ENCODE measurements at places on chromosomes 12 and 14. TPM values are rescaled to one million over a fixed set of nuclear protein-coding genes. Genes with fewer than 3 reads are reported as not detected.
A peak's percentile ranks its signal among the peaks of the same experiment; 100 is the strongest.

Gene OR4E2
- total RNA-seq: not detected

Gene POLR3B
- 11.9 TPM for total RNA-seq

Gene THAP2
- 3.3 TPM for total RNA-seq

Gene FAM186B
- total RNA-seq: 0.72 TPM

Gene TSHR
- total RNA-seq: not detected

GRCh38 chr14:100261621-100262020 is 22.7 kb downstream of the YY1 start:
- no peak for DNase-seq
- no peak overlapping the region for H3K27ac ChIP-seq
- H3K27me3 ChIP-seq: no peaks in the 10 kb centered on the region
- H3K4me1 ChIP-seq: peaks cover 14% of the 10 kb centered on the region
- no peak overlapping the region for H3K4me3 ChIP-seq

- no peaks in the 10 kb centered on the region for H3K4me1 ChIP-seq
- H3K27me3 ChIP-seq: no peaks in the 10 kb centered on the region
- H3K36me3 ChIP-seq: no peaks in the 10 kb centered on the region
- DNase-seq: peak; percentile 56
- H3K27ac ChIP-seq: no peak overlapping the region
- H3K4me3 ChIP-seq: no peak overlapping the region
Measured at GRCh38 chr14:93720981-93721483, 67.3 kb downstream of the PRIMA1 start.

DNA sequence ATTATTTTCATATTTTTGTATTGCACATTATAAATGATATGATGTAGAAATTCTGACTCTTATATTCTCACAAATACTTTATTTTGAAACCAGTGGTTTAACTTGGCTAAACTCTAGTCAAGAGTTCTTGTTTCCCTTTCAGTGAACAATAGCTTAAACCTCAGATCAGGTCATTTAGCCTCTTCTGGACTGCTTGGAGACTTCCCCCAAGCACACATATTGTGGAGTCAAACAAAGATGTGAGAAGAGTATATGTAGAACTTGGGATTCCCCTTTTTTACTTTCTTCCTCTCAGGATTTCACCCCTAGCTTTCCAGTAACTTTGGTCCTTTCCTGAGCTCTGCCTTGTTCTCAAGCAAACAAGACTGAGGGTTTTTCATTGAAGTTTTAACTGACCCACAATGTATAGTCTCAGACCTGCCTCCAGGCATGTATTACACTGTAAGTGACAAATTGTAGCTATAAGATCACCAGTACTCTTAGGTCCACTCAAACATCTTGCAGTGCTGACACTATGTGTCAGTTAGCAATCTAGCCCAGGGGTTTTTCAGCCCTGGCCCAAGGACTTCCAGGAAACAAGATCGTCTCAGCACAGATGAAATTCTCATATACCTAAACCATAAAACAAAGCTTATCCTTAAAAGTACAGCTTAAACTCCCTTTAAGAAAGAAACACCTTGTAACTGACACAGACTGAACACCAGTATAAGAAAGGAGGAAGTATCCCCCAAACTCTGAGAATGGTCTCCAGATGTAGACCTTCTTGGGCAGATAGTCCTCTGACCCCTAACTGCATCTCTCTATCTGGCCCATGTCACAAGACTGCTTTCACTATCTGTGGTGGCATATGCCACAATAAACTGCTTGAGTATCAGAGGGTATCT is 98.6 kb downstream of the SLC6A15 start:
- H3K36me3 ChIP-seq: no peaks in the 10 kb centered on the region
- DNase-seq: no peak
- no peak overlapping the region for H3K27ac ChIP-seq
- no peak overlapping the region for H3K4me3 ChIP-seq
- H3K27me3 ChIP-seq: no peaks in the 10 kb centered on the region
- H3K4me1 ChIP-seq: no peaks in the 10 kb centered on the region

DNA sequence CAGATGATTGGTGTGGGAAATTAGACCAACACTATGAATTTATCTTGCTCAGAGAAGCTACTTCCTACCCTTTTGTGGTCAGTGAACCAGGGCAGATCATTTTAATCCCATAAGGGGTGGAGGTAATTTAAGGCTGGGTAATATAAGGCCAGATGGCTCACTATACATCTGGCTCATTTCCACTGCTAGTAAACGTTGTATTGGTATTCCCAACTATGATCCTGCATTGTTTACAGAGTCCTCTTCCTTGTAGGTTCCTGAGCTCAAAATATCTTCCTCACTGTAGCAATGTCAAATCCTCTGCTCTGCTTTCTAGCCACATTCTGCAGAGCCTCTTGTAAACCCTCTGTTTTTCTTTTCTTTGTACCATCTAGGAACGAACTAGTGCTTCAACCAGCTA is 93.0 kb upstream of the MGAT4C start:
- H3K27ac ChIP-seq: no peak overlapping the region
- H3K36me3 ChIP-seq: no peaks in the 10 kb centered on the region
- no peaks in the 10 kb centered on the region for H3K4me1 ChIP-seq
- no peak overlapping the region for H3K4me3 ChIP-seq

DNA sequence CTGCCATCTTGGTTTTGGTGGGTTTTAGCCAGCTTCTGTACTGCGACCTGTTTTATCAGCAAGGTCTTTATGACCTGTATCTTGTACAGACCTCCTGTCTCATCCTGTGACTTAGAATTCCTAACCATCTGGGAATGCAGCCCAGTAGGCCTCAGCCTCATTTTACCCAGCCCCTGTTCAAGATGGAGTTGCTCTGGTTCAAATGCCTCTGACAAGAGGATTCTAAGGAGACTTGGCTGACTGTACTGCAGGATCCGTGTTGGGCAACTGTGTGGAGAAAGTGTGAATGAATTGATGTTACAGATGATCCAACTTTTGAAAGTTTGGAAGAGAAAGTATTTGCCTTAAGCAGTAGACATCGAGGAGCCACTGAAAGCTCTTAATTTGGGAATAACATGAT is 91.0 kb downstream of the TTLL5 start:
- no peak for DNase-seq
- no peak overlapping the region for H3K4me3 ChIP-seq
- H3K4me1 ChIP-seq: peaks cover 28% of the 10 kb centered on the region

- DNase-seq: no peak
- peak overlapping the region; percentile 45 for H3K27ac ChIP-seq
- H3K4me3 ChIP-seq: no peak overlapping the region
Measured at GRCh38 chr12:10540776-10541205, 35.1 kb downstream of the EIF2S3B start.

- no peaks in the 10 kb centered on the region for H3K36me3 ChIP-seq
- H3K4me1 ChIP-seq: no peaks in the 10 kb centered on the region
- no peak overlapping the region for H3K4me3 ChIP-seq
- DNase-seq: no peak
- no peaks in the 10 kb centered on the region for H3K27me3 ChIP-seq
Measured at GRCh38 chr14:103949131-103949790, 6.9 kb upstream of the RD3L start.

DNA sequence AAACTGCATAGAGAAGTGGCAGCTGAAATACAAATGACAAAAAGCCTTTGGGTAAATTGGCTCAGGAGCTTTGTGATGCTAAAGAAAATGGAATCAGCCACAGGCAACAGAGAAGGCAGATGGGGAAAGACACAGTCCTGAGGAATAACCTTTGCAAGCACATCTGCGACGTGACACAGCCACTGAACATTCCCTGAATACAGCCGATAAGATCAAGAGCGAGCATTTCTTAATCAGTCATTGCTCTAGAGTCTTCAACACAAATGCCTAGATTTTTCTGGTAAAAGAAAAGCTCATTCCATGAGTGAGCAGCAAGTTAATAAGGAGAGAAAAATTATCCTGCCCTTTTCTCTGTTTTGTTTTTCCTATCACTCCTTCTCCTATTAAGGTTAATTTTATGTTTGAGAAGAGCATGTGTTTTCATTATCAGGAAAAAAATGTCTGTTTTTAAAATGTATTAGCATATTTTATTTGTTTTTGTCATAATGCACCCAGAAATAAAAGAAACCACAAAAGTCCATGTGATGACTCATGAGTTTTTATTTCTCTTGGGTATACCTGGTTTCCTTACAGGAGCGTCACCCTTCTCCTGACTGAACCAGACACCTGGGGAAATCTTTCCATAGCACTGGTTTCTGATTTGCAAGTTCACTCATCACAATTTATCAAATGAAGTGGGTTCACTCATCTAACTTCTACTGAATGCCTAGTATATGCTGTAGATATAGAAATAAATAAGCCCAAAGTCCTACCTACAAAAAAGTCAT is 45.4 kb upstream of the PCED1B start:
- H3K4me3 ChIP-seq: no peak overlapping the region
- H3K27me3 ChIP-seq: no peaks in the 10 kb centered on the region
- H3K4me1 ChIP-seq: peaks cover 12% of the 10 kb centered on the region
- no peaks in the 10 kb centered on the region for H3K36me3 ChIP-seq
- H3K27ac ChIP-seq: no peak overlapping the region
